ENCODE measurements at places on chromosomes 5 and 9. TPM values are rescaled to one million over a fixed set of nuclear protein-coding genes. Genes with fewer than 3 reads are reported as not detected.

- no peaks in the 10 kb centered on the region for H3K27me3 ChIP-seq
- H3K4me1 ChIP-seq: no peaks in the 10 kb centered on the region
- no peak overlapping the region for H3K4me3 ChIP-seq
- H3K36me3 ChIP-seq: no peaks in the 10 kb centered on the region
- no peak overlapping the region for H3K27ac ChIP-seq
Measured at GRCh38 chr9:100640447-100641050, 62.7 kb downstream of the CAVIN4 start.

- no peak overlapping the region for H3K4me3 ChIP-seq
- H3K27me3 ChIP-seq: no peaks in the 10 kb centered on the region
- no peak overlapping the region for H3K27ac ChIP-seq
Measured at GRCh38 chr5:50476549-50476948, 35.5 kb upstream of the EMB start.

GRCh38 chr5:7894860-7895259 lies 25.9 kb downstream of the MTRR start:
- H3K27me3 ChIP-seq: no peaks in the 10 kb centered on the region
- H3K27ac ChIP-seq: no peak overlapping the region
- H3K4me1 ChIP-seq: no peaks in the 10 kb centered on the region
- H3K4me3 ChIP-seq: no peak overlapping the region
- no peak for DNase-seq

- no peak overlapping the region for H3K27ac ChIP-seq
- no peak for DNase-seq
- peaks cover 25% of the 10 kb centered on the region for H3K4me1 ChIP-seq
Measured at GRCh38 chr5:151238303-151238741, 14.4 kb upstream of the CCDC69 start.

DNA sequence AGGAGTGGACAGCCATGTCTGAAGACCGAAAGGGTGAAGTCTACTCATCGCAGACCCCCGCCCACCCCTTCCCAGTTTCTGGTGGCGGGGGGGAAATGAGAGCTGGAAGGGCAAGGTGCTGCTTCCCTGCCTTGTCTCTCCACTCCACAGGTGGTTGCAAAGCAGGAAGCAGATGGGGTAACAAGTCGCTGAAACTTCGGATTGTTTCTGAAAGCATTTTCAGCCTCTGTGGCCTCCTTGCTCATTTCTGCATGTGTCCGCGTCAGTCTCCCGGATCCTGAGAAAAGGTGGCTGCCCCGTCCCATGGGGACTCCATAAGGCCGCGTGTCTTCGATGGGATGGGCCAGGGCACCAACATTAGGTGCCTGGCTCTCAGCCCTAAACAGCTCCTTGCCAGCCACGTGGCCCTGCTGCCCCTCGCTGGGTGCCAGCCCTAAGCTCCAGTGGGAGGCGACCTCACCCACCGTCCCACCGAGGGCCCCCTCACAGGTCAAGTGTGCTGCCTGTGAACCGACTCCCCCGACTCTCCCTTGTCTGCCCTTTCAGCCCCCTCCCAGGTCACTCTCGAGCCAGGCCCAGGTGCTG lies 971 bp downstream of the PHYKPL start:
- no peaks in the 10 kb centered on the region for H3K27me3 ChIP-seq
- no peak for DNase-seq
- peak overlapping the region; percentile 80 for H3K27ac ChIP-seq
- peaks cover 50% of the 10 kb centered on the region for H3K4me1 ChIP-seq
- H3K4me3 ChIP-seq: peak overlapping the region; percentile 82
- peaks cover 43% of the 10 kb centered on the region for H3K36me3 ChIP-seq

DNA sequence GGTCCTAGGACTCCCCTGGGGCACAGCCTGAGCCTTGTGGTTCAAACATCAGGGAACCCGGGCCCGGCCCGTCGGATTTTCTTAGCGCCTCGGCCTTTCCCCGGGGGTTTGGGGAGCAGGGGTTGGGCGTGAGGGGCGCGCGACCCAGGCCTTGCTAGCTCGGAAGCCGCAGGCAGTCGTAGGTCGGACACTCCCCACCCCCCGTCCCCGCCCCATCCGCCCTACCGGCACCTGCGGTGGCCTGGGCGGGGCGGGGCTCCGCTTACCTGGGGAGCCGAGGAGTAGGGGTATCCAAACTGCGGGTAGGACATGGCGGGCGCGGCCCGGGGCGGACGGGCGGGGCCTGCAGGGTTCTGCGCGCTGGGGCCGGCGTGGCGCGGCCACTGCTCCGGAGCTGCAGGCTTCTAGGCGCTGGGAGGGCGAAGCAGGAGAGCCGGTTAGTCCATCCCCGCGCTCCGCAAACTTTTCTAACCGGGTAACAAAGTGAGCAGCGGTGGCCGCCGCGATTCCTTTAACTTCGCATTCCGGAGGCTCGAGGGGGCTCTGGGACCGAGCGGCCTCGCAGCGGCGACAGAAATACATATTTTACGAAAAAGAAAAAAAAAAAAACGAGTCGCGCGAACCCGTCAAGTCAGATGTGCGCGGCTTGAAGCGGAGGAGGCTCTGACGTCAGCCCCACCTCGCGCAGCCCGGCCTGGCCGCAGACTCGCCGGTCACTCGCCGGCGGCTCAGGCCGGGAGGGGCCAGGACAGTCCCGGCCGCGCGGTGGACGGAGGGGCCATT lies at the start of gene IRX4:
Gene IRX4, minus strand, starts transcription at position 589 of the 783 bp plus-strand sequence. Its CDS starts 278 bp downstream, at position 311.
- no peaks in the 10 kb centered on the region for H3K4me1 ChIP-seq
- H3K27ac ChIP-seq: no peak within 1 kb of the TSS
- no peak within 1 kb of the TSS for H3K4me3 ChIP-seq

DNA sequence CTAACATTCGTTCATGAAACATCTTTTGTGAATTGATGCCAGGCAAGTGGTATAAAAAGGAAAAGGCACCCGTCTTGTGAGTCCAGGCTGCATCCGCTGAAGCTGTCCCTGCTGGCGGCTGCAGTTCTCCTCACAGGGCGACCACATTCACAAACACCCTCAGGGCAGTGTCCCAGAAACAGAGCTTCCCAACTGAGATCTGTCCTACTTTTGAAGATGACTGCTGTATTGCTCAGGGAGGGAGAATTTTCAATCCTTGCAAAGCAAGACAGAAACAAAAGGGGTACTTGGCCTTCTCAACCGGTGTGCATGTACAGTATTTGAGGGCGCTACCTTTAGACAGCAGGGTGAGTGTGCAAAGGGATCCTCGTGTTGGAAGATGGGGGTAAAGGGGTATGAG lies 316.1 kb downstream of the GADD45G start:
- no peaks in the 10 kb centered on the region for H3K4me1 ChIP-seq
- H3K27me3 ChIP-seq: no peaks in the 10 kb centered on the region

GRCh38 chr9:85045271-85045670 lies 375.7 kb downstream of the NTRK2 start:
- no peaks in the 10 kb centered on the region for H3K27me3 ChIP-seq
- H3K4me3 ChIP-seq: no peak overlapping the region
- DNase-seq: no peak
- no peaks in the 10 kb centered on the region for H3K36me3 ChIP-seq
- H3K4me1 ChIP-seq: no peaks in the 10 kb centered on the region
- no peak overlapping the region for H3K27ac ChIP-seq

DNA sequence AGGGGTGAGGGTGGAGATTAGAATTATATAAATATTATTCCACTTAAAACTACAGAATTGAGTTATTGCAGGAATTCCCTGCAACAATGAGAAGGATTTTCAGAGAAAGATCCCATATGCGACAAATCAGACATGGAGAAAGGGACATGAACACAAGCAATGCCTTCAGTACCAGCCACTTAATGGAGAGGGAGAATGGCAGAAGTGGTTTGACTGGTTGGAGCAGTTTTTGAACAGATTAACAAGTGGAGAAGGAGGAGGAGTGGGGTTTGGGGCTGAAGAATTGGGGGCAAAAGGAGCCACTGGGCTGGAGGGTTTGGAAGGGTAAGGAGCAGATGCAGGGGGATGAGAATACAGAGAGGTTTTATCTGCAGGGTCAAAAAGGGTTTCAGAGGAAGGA lies 620.9 kb upstream of the PTPRD start:
- H3K4me3 ChIP-seq: no peak overlapping the region
- no peak for DNase-seq
- H3K4me1 ChIP-seq: no peaks in the 10 kb centered on the region
- no peaks in the 10 kb centered on the region for H3K27me3 ChIP-seq
- H3K27ac ChIP-seq: no peak overlapping the region

- H3K4me1 ChIP-seq: no peaks in the 10 kb centered on the region
- H3K27ac ChIP-seq: no peak overlapping the region
- no peaks in the 10 kb centered on the region for H3K27me3 ChIP-seq
- H3K4me3 ChIP-seq: no peak overlapping the region
Measured at GRCh38 chr5:82551192-82551591, 273.0 kb upstream of the RPS23 start.

GRCh38 chr9:81417941-81418340 lies 271.4 kb downstream of the TLE1 start:
- no peak overlapping the region for H3K4me3 ChIP-seq
- H3K4me1 ChIP-seq: no peaks in the 10 kb centered on the region
- no peaks in the 10 kb centered on the region for H3K36me3 ChIP-seq
- DNase-seq: no peak
- no peaks in the 10 kb centered on the region for H3K27me3 ChIP-seq

GRCh38 chr9:73371801-73372200 lies 220.1 kb downstream of the ANXA1 start:
- H3K4me1 ChIP-seq: no peaks in the 10 kb centered on the region
- no peak overlapping the region for H3K4me3 ChIP-seq
- H3K36me3 ChIP-seq: no peaks in the 10 kb centered on the region
- H3K27ac ChIP-seq: no peak overlapping the region
- no peak for DNase-seq

DNA sequence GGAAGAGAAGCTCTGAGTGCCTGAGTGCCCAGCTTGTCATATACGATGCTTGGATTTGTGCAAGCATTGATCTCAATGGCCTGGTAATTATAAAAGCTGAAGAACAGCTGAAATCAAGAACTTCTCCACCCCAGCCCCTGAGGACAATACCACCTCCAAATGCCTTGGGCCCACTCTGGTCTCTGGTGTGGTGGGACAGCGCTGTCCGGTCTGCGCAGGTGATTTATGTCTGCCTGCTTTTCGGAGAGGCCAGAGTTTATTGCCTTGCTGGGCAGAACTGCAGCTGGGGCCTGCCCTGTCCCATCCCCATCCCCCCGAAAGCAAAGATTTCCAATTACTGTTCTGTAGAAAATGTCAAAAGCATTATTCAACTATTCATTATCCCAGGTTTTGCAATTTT lies 1.1 kb upstream of the PDZD2 start:
- H3K4me3 ChIP-seq: no peak overlapping the region
- no peaks in the 10 kb centered on the region for H3K36me3 ChIP-seq
- peaks cover 5% of the 10 kb centered on the region for H3K27me3 ChIP-seq

GRCh38 chr5:168822745-168823281 lies 243.6 kb upstream of the PANK3 start:
- no peaks in the 10 kb centered on the region for H3K4me1 ChIP-seq
- H3K27ac ChIP-seq: no peak overlapping the region
- no peak for DNase-seq
- H3K36me3 ChIP-seq: no peaks in the 10 kb centered on the region

DNA sequence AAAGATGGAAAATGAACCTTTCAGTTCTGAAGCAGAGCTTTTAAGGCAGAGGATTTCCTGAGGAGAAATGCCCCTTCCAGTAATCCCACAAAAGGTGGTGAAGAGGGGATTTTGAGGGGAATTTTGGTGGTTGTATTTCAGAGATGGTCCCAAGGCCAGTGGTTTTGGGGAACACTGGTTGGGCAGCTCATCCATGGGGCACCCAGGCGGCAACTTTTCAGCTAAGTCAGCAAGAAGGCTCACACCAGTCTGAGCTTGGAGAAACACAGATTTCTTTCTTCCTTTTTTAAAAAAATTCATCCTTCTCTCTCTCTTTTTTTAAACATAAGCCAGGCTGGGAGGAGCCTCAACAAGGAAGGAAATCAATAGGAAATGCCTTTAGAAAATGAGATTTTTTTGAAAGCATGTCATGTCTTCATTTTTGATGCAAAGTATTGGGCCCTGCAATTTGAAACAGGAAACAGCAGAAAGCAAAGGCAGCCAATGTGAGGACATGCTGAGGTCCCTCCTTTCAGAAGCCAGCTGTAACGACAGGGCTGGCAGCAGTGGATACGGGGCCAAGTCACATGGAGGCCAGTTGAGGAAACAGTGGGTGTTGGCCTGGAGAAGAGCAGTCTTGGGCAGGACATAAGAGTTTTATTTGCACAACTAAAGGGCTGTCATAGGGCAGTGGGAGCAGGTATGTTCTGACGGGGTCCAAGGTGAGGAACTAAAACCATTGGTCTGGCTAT lies 155.3 kb upstream of the KLF4 start:
- H3K27me3 ChIP-seq: peaks cover 3% of the 10 kb centered on the region
- no peak overlapping the region for H3K27ac ChIP-seq
- no peak for DNase-seq
- H3K4me1 ChIP-seq: no peaks in the 10 kb centered on the region

DNA sequence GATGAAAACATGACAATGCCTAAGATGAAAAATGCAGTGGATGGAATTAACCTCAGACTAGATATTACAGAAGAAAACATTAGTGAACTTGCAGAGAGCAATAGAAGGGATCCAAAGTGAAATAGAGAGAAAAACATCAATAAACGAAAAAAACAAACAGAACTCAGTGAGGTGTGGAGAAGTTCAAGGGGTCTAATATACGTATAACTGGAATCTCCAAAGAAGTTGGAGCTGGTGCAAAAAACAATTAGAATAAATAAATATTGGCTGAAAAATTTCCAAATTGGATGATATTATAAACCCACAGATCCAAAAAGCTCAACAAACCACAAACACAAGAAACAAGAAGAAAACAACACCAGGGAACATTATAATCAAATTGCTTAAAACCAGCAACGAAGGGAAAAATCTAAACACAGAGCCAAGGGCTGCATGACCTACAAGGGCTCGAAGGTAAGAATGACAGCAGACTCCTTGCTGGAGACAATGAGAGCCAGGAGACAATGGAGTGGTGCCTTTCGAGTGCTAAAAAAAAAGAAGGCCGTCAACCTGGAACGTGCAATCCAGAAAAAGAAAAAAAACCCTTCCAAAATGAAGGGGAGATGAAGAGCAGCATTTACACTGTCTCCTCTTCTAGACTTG lies 11.8 kb downstream of the FAM163B start:
- DNase-seq: no peak
- H3K27me3 ChIP-seq: no peaks in the 10 kb centered on the region
- H3K27ac ChIP-seq: no peak overlapping the region
- H3K4me3 ChIP-seq: no peak overlapping the region
- no peaks in the 10 kb centered on the region for H3K36me3 ChIP-seq
- H3K4me1 ChIP-seq: no peaks in the 10 kb centered on the region

DNA sequence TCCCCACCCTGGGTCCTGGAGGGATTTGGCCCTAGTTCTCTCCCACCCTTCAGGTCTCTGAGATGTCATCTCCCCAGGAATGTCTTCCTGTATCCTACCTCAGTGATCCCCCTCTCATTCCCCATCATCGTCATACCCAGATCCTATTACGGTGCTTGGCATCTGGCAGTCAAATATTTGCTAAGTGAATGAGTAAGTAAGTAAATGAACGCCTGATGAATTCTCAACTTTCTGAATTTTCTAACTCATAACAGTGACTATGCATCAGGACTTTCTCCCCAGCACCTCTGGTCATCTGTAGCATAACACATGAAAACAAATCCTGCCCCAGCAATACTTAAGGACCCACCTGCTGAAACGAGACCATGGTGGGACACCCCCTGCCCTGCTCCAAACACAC lies 244.2 kb downstream of the EBF1 start:
- H3K27me3 ChIP-seq: no peaks in the 10 kb centered on the region
- H3K4me1 ChIP-seq: peaks cover 8% of the 10 kb centered on the region
- H3K36me3 ChIP-seq: no peaks in the 10 kb centered on the region
- no peak for DNase-seq
- H3K4me3 ChIP-seq: no peak overlapping the region

- H3K36me3 ChIP-seq: peaks cover 22% of the 10 kb centered on the region
- no peak for DNase-seq
- H3K4me3 ChIP-seq: no peak overlapping the region
Measured at GRCh38 chr9:33117796-33118195, 41.3 kb upstream of the SMU1 start.

Gene DNAI1
- not detected for total RNA-seq

Gene TYRP1
- total RNA-seq: not detected
